ENCODE measurements at places on chromosomes 5 and 9. TPM values are rescaled to one million over a fixed set of nuclear protein-coding genes. Genes with fewer than 3 reads are reported as not detected.

- H3K4me3 ChIP-seq = no peak overlapping the region
- no peaks in the 10 kb centered on the region for H3K36me3 ChIP-seq
- no peaks in the 10 kb centered on the region for H3K27me3 ChIP-seq
- no peak overlapping the region for H3K27ac ChIP-seq
These were observed 183.0 kb downstream of the CETN3 start for GRCh38 chr5:90226433-90227099.

- no peaks in the 10 kb centered on the region for H3K36me3 ChIP-seq
- H3K4me3 ChIP-seq = no peak overlapping the region
- peaks cover 4% of the 10 kb centered on the region for H3K27me3 ChIP-seq
- no peak for DNase-seq
- no peak overlapping the region for H3K27ac ChIP-seq
These were observed 405.3 kb upstream of the SLC30A5 start for GRCh38 chr5:68688547-68688946.

DNA sequence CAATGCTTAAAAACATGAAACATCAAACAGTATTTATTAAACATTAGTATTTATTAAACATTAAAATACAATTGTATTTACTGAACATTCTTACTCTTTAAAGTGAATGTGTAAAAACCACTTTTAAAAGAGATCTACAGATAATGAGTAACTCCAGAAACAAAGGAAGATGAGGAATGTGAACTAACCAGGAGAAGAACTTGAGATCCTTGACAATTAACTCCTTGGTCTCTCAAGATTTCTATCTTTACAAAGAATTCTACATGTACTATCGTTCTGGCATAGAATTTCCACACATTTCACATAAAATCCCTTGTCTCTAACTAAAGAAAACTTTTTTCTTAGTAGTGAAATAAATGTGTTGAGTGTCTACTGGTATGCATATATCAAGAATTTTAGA is 28.7 kb upstream of the IFNE start:
- no peak overlapping the region for H3K4me3 ChIP-seq
- H3K27me3 ChIP-seq = no peaks in the 10 kb centered on the region
- no peak overlapping the region for H3K27ac ChIP-seq
- H3K4me1 ChIP-seq = no peaks in the 10 kb centered on the region
- no peaks in the 10 kb centered on the region for H3K36me3 ChIP-seq

DNA sequence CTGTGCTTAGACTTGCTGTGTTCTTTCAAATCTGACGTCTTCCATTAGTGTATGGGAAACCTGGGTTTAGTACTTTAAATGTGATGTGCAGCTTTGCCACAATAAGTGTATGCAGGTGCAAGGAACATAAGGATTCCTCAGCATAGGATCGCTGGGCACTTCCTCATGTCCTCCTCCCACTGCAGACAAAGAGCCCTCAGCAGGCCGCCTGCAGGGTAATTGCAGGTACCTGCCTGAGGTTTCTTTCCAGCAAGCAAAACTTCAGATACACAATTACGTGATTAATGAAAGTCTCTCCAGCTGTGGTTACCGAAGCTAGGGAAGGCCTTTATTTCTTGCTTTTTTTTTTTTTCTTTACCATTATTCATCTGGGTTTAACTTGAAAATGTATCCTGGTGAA is 233.1 kb downstream of the RFK start:
- peaks cover 11% of the 10 kb centered on the region for H3K36me3 ChIP-seq
- H3K27me3 ChIP-seq = no peaks in the 10 kb centered on the region
- H3K4me1 ChIP-seq = peaks cover under 1% of the 10 kb centered on the region
- no peak for DNase-seq
- no peak overlapping the region for H3K27ac ChIP-seq
- no peak overlapping the region for H3K4me3 ChIP-seq

- no peaks in the 10 kb centered on the region for H3K4me1 ChIP-seq
- no peak overlapping the region for H3K27ac ChIP-seq
- no peaks in the 10 kb centered on the region for H3K27me3 ChIP-seq
- H3K4me3 ChIP-seq = no peak overlapping the region
- no peak for DNase-seq
- H3K36me3 ChIP-seq = no peaks in the 10 kb centered on the region
These were observed 82.3 kb upstream of the LPAR1 start for GRCh38 chr9:111120526-111120925.

DNA sequence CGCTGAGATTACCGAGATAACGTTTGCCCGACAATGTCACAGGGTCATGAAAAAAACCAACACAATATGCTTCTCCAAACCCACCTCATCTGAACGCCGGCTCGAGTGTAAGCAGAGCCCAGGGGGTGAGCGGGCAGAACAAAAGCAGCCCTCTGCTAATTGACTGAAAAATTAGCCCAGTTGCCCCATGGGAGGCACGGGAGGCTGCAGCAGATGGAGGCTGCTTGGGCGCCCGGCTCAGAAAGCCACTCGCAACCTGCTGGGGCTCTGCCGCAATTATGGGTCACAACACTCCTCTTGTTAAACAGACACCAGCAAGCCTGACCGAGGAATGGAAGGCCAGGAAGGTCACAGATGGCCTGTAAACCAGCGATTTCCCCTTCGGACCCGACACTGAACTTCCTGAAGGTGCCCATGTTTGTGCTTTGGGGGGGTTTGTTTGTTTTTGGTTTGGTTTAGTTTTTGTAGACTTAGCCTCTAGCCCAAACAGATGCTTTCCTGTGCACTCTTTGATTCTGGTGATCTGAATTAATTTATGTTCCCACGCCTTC is 104.6 kb upstream of the IRX1 start:
- no peaks in the 10 kb centered on the region for H3K27me3 ChIP-seq
- no peaks in the 10 kb centered on the region for H3K36me3 ChIP-seq
- no peak overlapping the region for H3K4me3 ChIP-seq
- no peaks in the 10 kb centered on the region for H3K4me1 ChIP-seq

GRCh38 chr5:127810707-127811490 is 107.7 kb downstream of the CCDC192 start:
- DNase-seq = no peak
- no peaks in the 10 kb centered on the region for H3K36me3 ChIP-seq
- no peak overlapping the region for H3K27ac ChIP-seq
- H3K4me3 ChIP-seq = no peak overlapping the region
- no peaks in the 10 kb centered on the region for H3K4me1 ChIP-seq
- H3K27me3 ChIP-seq = peaks cover 5% of the 10 kb centered on the region

DNA sequence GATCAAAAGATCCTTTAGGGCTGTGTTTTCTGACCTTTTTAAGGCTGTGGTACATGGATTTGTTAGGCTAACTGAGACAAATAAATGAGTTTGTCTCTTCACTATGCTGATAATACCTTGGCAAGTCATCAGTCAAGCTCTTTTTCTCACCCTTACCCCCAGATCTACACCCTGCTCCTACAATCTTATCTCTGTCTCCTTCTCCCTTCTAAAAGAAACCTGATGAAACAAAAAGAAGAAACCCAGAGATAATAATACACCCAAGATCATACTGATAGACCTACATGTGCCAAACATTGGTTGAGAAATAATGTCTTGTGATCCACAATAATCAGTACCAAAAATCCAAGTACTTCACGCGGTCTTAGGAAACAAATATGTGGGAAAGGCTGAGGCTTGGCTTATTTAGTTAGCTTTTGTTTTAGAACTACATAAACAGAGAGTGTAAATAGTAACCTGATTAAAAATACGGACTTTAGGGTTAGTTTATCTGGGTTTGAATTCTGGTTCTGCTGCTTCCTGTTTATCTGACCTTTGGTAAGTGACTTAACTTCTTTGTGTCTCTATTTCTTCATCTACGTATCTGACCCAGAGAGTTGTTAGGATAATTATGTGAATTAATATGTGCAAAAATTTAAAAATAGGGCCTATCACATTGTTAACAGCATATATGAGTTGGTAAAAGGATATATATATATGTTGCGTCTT is 24.8 kb upstream of the PDCD1LG2 start:
- peaks cover 6% of the 10 kb centered on the region for H3K4me1 ChIP-seq
- no peak overlapping the region for H3K4me3 ChIP-seq
- H3K36me3 ChIP-seq = peaks cover 2% of the 10 kb centered on the region

GRCh38 chr5:132812781-132813598 is at the start of gene SOWAHA:
SOWAHA (plus strand) TSS chr5:132813302; CDS start chr5:132813622, 320 bp downstream.
- no peak for DNase-seq
- peaks cover 11% of the 10 kb centered on the region for H3K4me1 ChIP-seq
- H3K36me3 ChIP-seq = no peaks in the 10 kb centered on the region
- peak within 1 kb of the TSS; percentile 78 for H3K4me3 ChIP-seq
- no peak within 1 kb of the TSS for H3K27ac ChIP-seq

DNA sequence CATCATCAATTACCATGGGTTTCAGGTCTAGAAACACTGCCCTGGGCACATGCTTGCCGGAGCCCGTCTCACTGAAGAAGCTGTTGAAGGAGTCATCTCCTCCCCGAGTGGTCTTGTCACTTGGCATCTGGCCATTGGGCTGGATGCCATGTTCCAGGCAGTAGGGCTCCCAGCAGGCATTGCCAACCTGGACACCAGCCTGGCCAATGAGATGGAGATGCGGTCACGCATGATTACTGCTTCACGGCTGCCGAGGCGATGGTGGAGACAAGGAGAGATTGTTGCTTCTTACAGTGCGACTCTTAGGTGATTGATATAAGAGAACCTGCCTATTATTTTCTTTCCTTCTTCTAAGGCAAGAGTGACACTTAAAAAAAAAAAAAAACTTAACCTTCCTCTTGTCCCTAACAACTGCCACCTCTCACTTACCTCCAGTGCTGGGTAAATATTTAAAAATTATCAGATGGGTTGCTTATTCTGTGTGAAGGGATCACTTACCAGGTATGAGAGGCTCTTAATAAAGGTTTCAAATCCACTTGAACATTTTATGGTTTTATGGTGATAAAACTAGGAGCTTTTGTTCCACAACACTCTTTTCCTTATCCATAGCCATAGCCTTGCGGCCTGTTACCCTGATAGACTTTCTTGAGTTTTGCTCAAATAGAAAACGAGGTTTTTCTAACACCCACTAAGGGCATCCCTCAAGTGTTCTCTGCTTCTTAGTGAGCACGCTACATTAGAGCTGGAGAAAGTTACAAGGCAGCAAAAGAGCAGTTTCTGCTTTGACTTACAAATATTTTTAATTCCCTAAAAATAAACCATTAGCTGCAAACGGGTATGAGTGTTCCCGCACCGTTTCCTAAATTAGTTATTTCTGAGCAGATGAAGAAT is 41.2 kb downstream of the NIM1K start:
- peaks cover 11% of the 10 kb centered on the region for H3K4me1 ChIP-seq
- DNase-seq = no peak
- no peaks in the 10 kb centered on the region for H3K36me3 ChIP-seq
- H3K27ac ChIP-seq = no peak overlapping the region
- H3K4me3 ChIP-seq = no peak overlapping the region

DNA sequence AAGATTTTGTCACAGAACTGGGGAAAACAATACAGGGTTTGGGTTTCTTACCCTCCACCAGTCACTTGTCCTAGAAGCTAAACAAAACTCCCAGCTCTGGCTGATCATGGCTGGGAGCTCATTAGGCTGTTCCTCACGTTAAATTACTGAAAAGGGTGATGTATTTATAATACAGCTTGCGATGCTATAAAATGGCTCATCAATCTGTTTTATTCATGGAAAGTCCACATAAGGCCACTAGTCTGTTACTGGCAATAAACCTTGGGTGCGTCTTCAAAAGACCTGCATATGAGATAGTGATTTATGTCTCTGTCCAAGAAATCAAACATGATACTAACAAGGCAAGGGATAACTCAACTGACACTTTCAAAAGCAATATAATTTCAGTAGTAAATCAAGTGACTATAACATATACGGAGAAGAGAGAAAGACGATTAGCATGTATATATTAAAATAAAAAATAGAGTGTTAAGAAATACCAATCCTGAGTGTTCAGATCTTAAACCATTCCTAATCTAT is 219.0 kb downstream of the BNC2 start:
- no peaks in the 10 kb centered on the region for H3K4me1 ChIP-seq
- H3K4me3 ChIP-seq = no peak overlapping the region
- DNase-seq = no peak
- no peak overlapping the region for H3K27ac ChIP-seq
- no peaks in the 10 kb centered on the region for H3K36me3 ChIP-seq

DNA sequence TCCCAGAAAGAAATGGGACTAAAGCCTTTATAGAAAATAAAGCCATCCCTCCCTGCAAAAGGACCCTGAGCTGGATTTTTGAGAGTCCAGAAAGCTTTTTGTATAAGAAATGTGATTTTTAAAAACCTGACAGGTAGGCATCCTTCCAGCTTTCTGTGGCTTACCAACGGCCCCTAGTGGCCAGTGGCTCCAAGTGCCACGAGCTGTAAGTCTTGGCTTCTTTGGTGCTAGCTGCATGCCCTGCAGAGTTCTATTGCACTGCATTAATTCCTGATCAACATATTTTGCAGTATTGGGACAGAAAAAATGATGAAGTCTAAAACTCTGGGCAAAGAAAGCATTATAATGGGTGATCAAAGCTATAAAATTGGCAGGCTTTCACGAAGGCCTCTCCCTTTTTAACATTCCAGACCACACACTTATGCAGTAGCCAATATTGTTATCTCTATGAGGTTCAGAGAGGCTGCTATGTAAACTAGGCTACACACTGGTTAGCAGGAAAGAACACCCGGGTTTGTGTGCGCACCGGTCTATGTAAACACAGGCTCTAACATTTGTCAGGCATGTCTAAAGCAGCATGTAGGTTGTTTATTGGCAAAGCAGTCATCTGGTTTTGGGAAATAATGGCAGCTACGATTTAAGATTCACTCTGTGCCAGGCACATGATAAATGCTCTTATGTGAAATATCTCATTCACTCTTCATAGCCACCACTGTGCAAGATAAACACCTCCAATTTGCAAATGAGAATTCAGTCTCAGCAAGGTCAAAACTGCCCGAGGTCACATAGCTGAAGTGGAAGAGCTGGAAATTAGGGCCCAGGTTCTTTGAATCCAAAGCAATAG is 55.2 kb downstream of the NMUR2 start:
- H3K36me3 ChIP-seq = no peaks in the 10 kb centered on the region
- H3K4me3 ChIP-seq = no peak overlapping the region
- no peaks in the 10 kb centered on the region for H3K4me1 ChIP-seq
- no peak for DNase-seq
- H3K27ac ChIP-seq = no peak overlapping the region

DNA sequence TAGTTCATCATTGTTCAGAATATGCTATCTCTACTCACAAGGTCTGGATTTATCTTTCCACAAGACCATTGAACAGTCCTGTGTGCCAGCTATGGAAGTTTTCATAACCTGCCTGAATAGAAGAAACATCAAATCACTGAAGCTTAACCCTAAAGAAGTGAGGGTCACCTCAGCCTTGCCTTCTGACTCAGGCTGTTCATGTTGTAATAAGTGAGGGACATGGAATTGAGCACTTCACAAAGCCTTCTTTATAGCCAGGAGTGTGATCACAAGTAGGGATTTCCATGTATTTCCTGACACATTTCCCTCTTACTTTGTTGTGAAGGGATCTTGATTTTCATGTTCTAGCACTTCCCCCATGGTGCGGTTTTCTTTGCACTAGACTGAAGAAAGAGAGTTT is 577.5 kb upstream of the WWC1 start:
- no peaks in the 10 kb centered on the region for H3K27me3 ChIP-seq
- no peak overlapping the region for H3K4me3 ChIP-seq
- H3K4me1 ChIP-seq = no peaks in the 10 kb centered on the region
- H3K36me3 ChIP-seq = no peaks in the 10 kb centered on the region
- DNase-seq = no peak

Gene LECT2
- total RNA-seq = not detected

Gene CDH6
- not detected for total RNA-seq

Gene EFNA5
- not detected for total RNA-seq

Gene ZDHHC11
- total RNA-seq = 17.2 TPM

Gene CBY3
- total RNA-seq = 0.66 TPM

Gene C5orf52
- total RNA-seq = not detected

Gene SPINK1
- not detected for total RNA-seq
